ENCODE measurements at places on chromosomes 5 and 9.

- DNase-seq: no peak
Measured at GRCh38 chr5:14595189-14595588, 13.6 kb downstream of the OTULINL start.

DNA sequence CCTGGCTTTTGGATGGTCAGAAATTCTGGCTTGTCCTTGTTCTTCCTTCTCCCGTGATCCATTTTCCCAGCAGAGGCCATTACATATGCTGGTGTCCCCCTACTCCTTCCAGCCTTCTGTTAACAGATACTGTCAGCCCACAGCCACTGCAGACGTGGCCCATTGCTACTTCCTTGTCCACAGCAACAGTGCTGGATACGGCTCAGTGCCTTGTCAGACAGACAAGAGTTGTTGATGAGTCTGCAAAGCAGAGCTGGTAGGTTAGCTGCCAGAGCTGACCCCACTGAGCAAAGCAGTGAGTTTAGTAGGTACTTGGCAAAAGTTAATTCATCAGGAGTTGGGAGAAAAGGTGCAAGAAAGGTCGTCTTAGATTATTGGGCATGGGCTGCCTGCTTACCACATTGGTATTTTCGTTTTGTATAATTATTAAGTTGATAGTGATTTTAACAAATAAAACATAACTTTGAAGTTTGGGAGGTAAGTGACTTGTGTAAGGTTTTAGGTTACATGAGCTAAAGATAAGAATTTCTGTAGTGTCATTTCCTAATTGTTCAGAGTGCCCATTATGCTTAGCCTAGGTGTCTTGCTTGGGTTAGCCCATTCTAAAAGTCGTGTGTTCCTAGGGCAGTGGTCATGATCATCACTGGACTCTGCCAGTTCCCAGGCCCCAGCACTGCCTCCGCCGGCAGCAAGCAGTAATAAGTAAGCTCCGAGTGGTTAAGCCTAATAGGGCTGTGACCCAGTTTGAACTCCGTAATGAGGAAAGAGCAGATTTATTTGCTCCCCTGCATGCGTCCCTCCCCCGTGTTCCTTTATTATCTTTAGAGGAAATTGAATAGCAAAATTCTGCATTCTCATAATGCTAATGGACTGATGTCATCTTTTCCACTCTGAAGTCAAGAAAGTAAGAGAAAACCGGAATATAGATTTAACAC is 292.0 kb downstream of the FANCC start:
- DNase-seq: no peak

GRCh38 chr9:115456515-115456914 is 338.6 kb upstream of the TNC start:
- no peak for DNase-seq

DNA sequence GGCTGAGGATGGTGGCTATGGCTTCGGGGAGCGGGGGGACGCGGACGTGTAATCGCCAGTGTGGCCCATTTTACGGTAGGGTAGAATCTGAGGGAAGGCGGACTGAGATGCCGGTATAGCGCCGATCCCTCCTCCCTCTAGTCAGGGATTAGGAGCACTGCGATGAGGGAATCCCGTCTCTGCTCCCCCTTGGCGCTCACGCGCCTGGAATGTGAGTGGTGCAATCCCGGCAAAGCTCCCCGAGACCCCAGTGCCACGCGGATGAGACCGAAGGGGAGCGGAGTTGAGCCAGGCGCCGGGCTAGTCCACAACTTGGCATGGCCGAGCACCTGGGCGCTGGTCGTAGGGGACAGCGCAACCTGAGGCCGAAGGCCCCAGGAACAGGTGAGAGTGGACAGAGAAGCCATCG is 2.2 kb downstream of the NPR3 start:
- DNase-seq: no peak

GRCh38 chr9:84207491-84207951 is 133.0 kb downstream of the SLC28A3 start:
- no peak for DNase-seq

DNA sequence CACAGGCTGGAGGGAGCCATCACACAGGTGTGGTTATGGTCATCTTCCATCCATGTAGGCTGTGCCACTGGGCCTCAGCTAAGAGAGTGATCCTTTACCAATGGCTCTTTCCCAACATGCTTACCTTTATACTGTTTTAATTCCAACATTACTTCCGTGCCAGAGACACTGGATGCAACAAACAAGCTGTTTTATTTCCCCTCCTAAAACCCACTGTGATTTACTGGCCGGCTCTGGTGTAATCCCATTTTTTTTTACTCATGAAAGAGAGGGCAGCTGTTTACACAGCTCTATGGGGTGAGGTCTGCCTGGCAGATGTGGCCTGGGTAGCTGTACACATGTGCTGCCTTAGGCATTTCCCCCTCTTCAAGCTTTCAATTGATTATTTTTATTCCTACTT is 58.5 kb downstream of the MACROH2A1 start:
- no peak for DNase-seq

DNA sequence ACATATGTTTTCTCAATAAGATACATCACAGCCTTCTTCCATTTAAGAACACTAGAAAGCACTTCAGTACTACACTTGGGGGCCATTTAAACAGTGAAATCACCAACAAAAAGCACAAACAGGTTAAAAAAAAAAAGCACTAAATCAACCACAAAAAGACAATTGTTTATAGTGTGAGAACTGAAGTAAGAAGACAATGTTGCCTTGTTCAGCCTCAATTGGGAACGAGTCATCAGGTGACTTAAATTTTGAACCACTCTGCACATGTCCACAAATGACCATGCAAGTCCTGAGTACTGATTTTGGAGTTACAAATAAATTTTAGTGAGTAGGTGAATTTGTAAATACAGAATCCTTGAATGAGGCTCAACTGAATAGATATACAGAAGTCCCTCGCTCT is 37.2 kb upstream of the HNRNPA0 start:
- DNase-seq: no peak

All from left kidney (tissue), 8 donors.